ENCODE measurements at places on chromosomes 3 and 15. TPM values are rescaled to one million over a fixed set of nuclear protein-coding genes. Genes with fewer than 3 reads are reported as not detected.

Gene ABTB1
- 6.4 TPM for total RNA-seq

Gene ZNF385D
- 0.64 TPM for total RNA-seq

- no peak for DNase-seq
Measured at GRCh38 chr3:112699436-112699978, 58.6 kb upstream of the CCDC80 start.

DNA sequence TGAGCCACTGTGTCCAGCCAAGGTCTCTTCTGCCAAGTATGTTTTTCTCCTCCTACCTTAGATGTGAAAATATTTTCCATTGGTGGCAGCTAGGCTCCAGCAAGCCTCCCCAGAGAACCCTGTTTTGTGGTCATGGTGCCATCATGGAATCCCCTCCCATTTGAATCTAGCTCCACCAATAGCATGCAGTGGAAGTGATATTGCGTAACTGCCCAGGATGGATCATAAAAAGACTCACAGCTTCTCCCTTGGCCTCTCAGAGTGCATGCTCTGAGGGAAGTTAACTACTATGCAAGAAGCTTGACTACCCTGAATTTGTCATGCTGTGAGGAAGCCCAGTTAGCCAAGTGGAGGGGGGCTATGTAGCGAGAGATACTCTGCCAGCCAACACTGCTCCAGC lies 27.5 kb downstream of the CRYGS start:
- no peak for DNase-seq

- no peak for DNase-seq
Measured at GRCh38 chr3:68523330-68523729, 409.0 kb downstream of the TAFA4 start.

GRCh38 chr15:42134617-42135245 lies 21.7 kb downstream of the PLA2G4F start:
- no peak for DNase-seq

- no peak for DNase-seq
Measured at GRCh38 chr3:46897031-46897430, 19.5 kb downstream of the PTH1R start.

DNA sequence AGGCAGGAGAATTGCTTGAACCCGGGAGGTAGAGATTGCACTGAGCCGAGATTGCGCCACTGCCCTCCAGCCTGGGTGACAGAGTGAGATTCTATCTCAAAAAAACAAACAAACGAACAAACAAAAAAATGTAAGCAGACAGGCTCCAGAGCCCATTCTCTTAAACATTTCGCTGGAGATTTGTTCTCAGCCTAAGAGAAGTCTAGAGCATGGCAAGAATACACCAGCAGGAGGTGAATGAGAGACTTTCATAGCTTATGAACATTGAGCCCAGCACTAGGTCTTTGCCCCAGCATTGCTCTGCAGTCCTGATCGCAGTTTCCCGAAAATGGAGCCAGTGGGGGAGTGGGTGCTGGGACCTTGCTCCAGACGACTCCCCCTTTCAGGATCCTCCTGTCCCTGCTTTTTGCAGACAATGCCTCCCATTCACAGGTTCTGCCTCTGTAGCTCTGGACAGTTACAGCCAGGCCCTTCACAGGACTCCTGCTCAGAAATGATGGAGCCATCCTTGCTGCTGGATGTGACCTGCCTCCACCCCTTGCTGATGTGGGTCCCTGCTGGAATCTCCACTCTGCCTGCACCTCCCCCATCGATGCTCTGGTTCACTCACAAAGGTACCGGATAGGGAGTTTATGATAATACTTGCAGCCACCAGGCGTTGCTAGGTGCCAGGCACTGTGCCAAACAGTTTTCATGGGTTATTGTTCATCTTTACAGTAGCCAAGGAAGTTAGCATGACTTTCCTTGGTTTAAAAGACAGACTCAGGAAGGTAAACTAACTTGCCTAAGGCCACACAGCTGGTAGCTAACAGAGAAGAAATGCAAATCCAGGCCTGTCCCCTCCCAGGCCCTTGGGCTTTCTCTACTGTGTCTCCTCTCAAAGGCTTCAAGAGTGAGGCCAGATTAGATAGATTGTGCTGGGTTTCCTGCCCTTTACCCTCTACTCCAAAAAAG lies 329.7 kb upstream of the TLE3 start:
- peak; percentile 34 for DNase-seq

- no peak for DNase-seq
Measured at GRCh38 chr15:65338366-65338765, 33.9 kb downstream of the RNU5B-1 start.

Gene UACA
- total RNA-seq = 160 TPM

Gene SLC27A2
- total RNA-seq = under 0.01 TPM

Gene ATP13A5
- total RNA-seq = not detected

DNA sequence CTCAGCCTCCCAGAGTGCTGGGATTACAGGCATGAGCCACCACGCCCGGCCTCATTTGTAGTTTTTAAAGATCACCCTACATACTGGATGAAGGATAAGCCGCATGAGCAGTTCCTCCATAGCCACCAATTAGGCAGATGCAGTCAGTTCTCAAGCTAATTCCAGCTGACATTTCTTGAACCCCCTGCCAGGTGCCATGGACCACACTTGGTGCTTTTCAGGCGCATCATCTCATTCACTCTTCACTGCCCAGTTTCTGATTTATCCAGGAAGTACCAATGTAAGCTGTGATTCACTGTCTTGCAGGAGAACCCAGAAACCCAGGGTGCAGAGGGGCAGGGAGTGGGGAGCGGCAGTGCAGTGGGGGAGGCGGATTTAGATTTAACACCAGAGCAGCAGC lies 56.5 kb upstream of the RASA2 start:
- no peak for DNase-seq

DNA sequence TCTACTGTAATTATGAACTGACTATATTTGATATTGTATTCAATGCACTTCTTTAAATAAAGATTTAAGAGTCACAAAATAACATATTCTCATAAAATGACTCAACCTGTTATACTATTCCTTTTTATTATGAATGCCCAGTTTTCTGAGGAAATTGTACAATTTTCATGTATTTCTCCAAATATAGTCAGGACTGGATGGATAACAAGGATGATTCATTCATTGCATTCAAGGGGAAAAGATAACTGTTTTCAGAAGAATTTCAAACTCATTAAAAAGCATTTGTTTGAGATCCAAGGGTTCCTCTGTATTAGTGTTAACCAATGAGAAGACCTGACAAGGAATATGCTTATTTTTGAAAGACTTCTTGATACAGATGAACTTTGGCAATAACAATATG lies 163.7 kb downstream of the MEIS2 start:
- DNase-seq = peak; percentile 20

- no peak for DNase-seq
Measured at GRCh38 chr15:62737551-62737950, 305.0 kb upstream of the TPM1 start.

DNA sequence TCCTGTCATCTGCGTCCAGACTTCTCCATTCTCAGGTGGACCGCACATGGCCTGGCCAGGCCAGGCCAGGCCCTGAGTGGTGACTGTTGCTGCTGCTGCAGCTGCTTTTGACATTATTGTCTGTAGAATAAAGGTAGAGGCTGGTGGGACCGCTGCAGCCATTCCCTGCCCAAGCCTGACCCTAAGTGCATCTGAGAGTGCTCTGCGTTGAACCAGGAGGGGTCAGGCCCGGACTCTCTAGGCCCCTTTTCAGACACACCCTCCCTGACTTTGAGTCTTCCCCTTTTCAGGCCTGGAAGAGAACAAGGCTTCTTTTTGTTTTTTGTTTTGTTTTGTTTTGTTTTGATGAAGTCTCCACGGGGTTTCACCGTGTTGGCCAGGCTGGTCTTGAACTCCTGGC lies 54.6 kb upstream of the FLNB start:
- no peak for DNase-seq

DNA sequence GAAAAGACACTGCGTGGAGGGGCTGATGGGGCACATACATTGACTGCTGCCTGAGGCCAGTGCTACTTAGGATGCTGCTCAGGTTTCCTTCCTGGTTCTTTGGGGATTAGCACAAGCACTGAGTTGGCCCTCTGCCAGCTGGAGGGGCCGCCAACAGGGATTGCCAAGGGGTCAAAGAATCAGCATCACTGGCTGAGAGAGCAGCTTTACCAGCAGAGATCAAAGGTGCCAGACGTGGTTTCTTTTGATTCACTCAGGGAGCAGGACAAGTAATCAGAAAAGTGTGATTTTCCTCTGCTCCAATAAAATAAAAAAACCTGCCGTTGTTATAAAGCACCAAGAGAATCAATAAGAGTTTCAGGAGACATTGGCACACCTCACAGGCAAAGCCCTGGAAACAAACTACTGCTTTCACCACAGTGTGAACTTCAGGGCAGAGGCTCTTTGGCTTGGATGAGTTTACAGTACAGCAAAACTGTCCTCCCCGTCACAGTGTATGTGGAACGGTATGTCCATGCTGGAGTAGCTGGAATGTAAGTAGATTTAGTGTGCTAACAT lies 45.8 kb upstream of the FSIP1 start:
- DNase-seq = peak; percentile 87

- no peak for DNase-seq
Measured at GRCh38 chr3:123759871-123760270, 124.3 kb downstream of the MYLK start.

DNA sequence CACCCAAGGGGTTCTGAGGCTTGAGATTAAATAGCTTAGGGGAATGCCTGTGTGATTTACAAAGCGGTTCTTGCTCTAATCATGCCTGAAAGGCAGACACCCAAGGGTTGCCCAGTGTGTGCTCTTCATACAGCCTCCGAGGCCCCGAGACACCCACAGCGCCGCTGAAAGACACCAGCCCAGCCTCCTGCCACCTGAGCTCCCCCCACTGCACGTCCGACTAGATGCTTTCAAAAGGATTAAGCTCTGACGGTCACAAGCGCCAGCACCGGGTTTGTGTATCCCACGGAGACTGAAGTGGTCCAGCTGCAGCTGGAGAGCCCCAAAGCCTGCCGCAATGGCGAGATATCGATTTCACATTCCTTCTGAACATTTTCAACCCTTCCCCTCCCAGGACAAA lies 50.3 kb downstream of the SPATA12 start:
- no peak for DNase-seq

GRCh38 chr15:87653646-87654045 lies 602.9 kb downstream of the NTRK3 start:
- no peak for DNase-seq

- DNase-seq = peak; percentile 16
Measured at GRCh38 chr15:43209059-43209824, 11.6 kb downstream of the EPB42 start.

- peak; percentile 79 for DNase-seq
Measured at GRCh38 chr3:36679384-36680200, 84.8 kb downstream of the DCLK3 start.

GRCh38 chr15:79853492-79854328 lies 43.1 kb downstream of the MTHFS start:
- peak; percentile 84 for DNase-seq

GRCh38 chr3:185724761-185725160 lies 100.1 kb downstream of the IGF2BP2 start:
- no peak for DNase-seq

DNA sequence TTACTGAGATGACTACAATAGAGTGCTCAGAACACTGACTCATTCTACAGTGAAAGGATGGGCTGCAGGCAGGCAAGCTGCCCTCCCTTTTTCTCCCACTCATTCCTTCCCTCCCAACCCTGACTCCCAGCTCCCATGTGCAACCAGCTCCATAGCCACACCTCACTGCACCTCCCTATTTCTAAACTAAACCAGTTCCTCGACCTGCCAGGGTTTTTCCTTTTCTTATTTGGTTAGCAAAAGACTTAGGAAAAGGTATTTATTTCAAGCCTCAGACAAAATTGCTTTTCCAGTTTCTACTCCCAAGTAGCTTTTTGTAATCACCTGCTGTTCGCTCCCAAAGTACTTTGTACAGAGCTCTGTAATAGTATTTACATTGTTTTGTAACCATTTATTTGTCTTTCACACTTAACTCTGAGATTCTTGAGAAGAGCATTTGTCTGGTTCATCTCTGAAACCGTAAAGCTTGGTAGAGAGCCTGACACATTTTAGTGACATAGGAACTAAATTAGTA lies 2.2 kb downstream of the AADAC start:
- peak; percentile 79 for DNase-seq

Gene SNX22
- 0.32 TPM for total RNA-seq

DNA sequence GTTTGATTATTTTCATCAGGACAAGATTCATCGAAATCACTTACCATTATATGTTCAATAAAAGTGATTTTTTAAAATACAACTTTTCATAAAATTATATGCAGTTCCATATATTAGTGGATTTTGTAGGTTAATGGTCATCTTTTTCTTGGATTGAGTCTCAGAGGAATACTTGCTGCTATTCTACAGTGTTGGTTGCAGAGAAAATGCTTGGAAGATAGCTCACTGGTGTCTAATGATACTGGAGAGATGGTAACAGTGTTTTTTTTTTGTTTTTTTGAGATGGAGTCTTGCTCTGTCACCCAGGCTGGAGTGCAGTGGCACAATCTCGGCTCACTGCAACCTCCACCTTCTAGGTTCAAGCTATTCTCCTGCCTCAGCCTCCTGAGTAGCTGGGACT lies 143.3 kb downstream of the TCF12 start:
- DNase-seq = no peak

GRCh38 chr15:82298520-82298919 lies 35.9 kb downstream of the SAXO2 start:
- no peak for DNase-seq

Gene CRABP1
- total RNA-seq = not detected

Gene ZBTB38
- 326 TPM for total RNA-seq

DNA sequence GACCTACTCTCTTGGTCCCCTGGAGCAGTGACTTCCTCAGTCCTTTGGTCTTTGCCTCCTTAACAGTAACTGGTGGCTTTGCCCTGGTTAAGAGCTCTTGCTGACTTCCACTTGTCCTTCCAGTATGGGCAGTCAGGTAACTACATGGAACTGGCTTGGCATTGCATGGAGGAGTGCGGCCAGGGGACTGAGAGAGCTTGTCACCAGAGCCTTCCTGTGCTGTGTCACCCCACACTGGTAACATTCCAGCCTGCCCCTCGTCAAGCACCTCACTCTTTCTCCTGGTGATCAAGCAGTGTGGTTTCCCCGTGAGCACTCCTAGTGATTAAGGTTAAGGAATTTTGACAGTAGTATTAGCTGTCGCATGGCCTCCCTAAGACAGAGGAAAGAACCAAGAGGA lies 19.3 kb upstream of the SNX22 start:
- no peak for DNase-seq

- no peak for DNase-seq
Measured at GRCh38 chr3:150030841-150031240, 60.1 kb upstream of the PFN2 start.

DNA sequence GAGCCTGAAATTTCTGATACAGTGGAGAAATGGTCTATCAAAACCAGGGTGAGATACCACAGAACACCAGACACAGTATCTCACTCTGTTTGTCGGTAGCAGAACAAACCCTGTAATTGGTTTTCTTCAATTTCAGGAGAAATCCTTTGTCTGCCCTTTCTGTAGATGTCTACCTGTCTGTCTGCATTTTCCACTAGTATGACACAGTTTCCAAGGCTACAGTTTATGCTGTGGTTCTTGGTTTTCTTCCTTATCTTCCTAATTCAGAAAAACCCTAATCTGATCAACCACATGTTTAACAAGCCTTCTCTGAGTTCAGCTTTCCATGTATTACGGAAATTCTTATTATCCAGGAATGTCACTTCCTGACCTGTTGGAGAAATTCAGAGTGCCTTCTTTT lies 70.8 kb downstream of the SCN11A start:
- no peak for DNase-seq

Gene SERPINI2
- total RNA-seq = not detected
